ENCODE measurements at places on chromosomes 7 and 10. TPM values are rescaled to one million over a fixed set of nuclear protein-coding genes. Genes with fewer than 3 reads are reported as not detected.

The FAM13C gene
- 0.16 TPM for total RNA-seq

The GPNMB gene
- 65.4 TPM for total RNA-seq

DNA sequence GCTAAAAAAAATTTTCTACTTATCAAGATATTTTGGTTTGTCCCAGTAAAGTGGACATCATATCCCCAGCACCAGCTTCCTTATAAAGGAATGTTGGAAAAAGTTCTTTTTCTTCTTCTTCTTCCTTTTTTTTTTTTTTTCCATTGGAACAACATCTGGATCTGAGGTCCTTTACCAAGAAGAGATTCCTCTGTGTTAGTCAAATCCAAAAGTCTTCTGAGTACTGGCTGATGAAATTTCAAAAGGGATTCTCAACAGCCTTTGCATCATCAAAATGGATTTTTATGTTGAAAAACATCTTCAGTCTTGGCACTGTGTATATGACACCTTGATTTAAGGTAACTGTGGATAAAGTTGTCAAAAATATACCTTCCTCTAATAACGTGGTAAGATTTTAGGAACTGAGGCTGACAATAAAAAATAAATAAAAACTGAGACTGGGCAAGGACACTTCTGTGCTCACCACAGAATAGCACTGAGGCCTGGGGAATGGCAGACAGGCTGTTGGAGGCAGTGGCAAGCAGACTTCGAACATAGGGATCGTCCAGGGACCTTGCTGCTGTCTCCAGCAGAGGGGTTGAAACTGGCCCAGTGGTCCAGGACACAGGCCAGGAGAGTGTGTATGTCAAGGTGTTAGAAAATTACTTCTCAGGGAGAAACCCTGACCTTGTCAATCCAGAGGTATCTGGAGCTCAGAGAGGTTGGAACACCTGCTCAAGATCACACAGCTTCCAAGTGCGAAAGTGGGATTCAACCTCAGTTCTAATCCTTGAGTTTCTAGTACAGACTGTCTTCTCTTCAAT, 130.4 kb downstream of the PTPN20 start:
- no peak for DNase-seq

- no peak for DNase-seq
Measured at GRCh38 chr7:897771-898376, 21.5 kb downstream of the GET4 start.

- no peak for DNase-seq
Measured at GRCh38 chr10:132978542-132978941, 36.2 kb upstream of the CFAP46 start.

DNA sequence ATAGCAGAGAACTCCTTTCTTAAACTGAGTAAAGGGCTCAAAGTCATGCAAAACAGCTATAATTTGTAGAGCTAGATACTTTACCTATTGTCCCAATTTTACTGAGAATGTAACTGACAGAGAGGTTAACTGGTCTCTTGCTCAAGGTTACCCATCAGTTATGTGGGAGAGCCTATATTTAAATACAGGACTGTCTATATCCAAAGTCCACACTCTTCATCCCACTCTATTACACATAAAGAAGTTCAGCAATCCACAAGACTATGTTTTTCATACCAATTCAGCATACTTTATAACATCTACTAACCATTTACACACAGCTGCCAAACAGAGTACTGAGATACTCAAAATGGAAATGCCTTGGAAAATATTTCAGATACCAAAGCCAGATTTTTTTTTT, 100.2 kb downstream of the MICU1 start:
- no peak for DNase-seq

GRCh38 chr7:50795253-50795652, 12.6 kb upstream of the GRB10 start:
- DNase-seq: no peak

DNA sequence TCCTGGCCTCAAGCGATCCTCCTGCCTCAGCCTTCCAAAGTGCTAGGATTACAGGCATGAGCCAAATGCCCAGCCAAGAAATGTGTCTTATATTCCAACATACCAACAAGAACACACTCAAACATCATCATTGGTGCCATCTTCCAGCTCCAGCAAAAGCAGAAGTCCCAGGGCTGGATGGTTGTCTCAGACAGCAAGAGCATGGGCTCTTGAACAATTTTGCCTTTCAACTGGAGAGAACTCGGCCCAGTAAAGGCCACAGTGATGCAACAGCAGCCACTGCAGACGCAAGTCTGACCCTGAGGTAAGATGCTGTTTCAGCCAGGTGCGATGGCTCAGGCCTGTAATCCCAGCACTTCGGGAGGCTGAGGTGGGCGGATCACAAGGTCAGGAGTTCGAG, 52.8 kb upstream of the NFE2L3 start:
- no peak for DNase-seq

DNA sequence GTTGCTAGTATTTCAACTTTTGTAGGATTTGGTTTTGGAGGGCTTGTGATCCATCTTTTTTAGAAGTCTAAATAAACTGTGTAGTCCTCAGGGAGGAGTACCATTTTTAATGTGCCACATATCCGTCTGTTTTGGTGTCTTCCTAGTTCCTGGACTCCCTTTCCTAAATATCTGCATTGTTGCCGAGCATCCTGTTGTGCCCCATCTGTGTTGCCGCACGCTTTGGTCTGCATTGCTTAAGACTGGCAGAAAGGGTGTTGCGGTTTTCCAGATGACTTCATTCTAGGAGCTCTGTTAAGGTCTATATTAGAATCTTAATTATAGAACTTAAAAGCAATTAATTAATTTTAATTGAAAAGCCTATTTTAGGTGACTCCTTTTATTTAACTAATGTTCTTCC, 49.4 kb downstream of the RBM33 start:
- no peak for DNase-seq
